ENCODE measurements at places on chromosomes 2 and 18.

- DNase-seq, result no peak
These were observed 96.6 kb upstream of the CABLES1 start for GRCh38 chr18:23038712-23039111.

DNA sequence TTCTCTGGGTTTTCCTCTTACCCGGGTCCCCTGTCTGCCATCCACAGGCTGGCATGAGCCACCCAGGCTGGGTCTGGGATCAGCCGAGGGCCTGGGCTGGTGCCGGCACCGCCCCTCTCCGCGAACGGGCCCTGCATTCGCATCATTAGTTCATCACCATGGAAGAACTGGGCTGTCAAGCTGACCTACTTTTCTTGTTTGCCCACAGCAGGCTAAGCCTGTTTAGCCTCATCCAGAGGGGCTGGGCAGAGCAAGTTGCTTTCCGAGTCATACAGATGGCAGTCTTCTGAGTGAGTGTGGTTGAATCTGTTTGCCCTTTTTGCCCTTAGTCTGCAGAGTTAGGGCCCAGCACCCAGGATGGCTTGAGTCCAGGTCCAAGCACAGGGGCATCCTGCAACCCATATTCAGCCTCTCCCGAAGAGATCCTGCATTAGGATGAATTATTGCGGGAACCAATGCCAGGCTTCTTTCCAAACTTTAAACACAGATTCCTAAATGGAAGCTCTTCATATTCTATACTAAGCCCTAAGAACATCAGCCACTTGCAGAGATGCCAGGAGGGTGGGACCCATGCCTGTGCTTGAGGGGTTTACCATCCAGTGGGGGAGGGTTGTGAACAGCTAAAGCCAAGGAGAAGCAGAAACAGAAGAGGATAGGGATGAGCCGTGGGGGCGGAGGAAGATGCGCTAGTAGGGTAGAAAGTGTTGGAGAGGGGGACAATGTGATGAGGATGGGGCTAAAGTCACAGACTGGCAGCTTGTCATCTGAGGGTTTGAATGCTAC is 68.0 kb downstream of the NPAS2 start:
- DNase-seq, result no peak

- DNase-seq, result no peak
These were observed 121.2 kb upstream of the CXCR4 start for GRCh38 chr2:136239079-136239685.

- DNase-seq, result no peak
These were observed 61.0 kb upstream of the SLC25A52 start for GRCh38 chr18:31821545-31822171.

DNA sequence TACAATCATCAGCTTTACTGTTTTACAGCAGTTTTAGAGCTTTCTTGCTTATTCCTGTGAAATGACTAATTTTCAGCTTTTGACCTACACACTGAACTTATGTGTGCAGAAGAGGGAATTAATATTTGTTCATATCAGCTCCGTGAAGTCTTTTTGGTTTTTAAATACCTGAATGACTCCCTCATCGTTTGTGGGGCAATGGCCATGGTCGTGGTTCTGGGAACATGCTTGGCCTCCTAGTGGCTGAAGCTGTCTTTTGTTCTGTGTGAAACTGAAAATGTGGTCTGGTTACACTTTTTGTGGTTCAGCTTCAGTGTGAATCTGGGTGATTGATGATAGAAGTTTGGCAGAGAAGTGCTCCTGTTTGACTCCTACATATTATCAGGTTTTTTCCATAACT is 408.1 kb downstream of the THSD7B start:
- DNase-seq, result no peak

DNA sequence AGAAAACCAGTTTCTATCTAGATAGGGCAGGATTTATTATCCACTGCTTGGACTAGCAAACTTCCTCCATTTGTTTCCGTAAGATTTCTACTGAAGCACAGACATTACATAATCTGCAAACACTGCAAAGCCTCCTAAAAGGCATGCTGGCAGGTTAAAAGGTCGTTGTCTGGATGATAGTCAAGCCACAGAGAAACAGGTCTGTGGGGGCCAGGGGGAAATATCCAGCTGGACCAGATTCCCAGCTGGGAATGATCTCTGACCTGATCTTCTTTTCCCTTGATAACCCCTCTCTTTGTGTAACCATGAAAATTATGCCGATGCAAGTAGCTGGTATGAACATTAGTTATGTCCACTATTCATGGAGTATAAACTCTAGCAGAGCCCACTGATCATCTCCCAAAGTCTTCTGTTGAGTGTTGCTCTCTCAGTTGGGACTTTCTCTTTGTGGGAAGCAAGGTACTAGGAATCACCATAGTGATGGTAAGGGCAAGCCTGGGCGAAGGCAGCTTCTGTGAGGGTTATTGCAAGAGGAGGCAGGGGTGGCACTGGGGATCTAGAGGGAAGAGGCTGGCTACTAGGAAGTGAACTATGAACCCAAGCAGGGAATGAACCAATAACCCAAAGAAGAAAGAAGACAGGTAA is 61.3 kb downstream of the GDF7 start:
- DNase-seq, result peak; percentile 80

All from pulmonary artery endothelial cell (primary cell).